ENCODE measurements at places on chromosomes 13 and 19. TPM values are rescaled to one million over a fixed set of nuclear protein-coding genes. Genes with fewer than 3 reads are reported as not detected.

GRCh38 chr13:20826843-20827560, 53.2 kb upstream of the EEF1AKMT1 start:
- no peaks in the 10 kb centered on the region for H3K4me1 ChIP-seq
- H3K36me3 ChIP-seq: no peaks in the 10 kb centered on the region
- no peaks in the 10 kb centered on the region for H3K27me3 ChIP-seq
- H3K27ac ChIP-seq: no peak overlapping the region
- no peak overlapping the region for H3K4me3 ChIP-seq

- DNase-seq: no peak
- H3K4me3 ChIP-seq: no peak overlapping the region
- H3K27ac ChIP-seq: no peak overlapping the region
- H3K36me3 ChIP-seq: no peaks in the 10 kb centered on the region
- no peaks in the 10 kb centered on the region for H3K27me3 ChIP-seq
These were observed 4.7 kb upstream of the KBTBD7 start for GRCh38 chr13:41199079-41199478.

VAV1 gene
- 8.7 TPM for total RNA-seq

PHF11 gene
- total RNA-seq: 38.8 TPM
